ENCODE measurements at places on chromosomes 1 and 21. TPM values are rescaled to one million over a fixed set of nuclear protein-coding genes. Genes with fewer than 3 reads are reported as not detected.

SH3BGR gene
- total RNA-seq = 1.9 TPM

PTGER3 gene
- total RNA-seq = not detected

SLC6A9 gene
- total RNA-seq = 2.8 TPM

TIE1 gene
- total RNA-seq = 0.61 TPM

KCNK1 gene
- total RNA-seq = 10.0 TPM

LENEP gene
- total RNA-seq = 0.77 TPM

AMY1A gene
- not detected for total RNA-seq

CHI3L2 gene
- 2.7 TPM for total RNA-seq

NTNG1 gene
- not detected for total RNA-seq

MTMR11 gene
- 7.9 TPM for total RNA-seq

CFAP74 gene
- not detected for total RNA-seq

TAS1R1 gene
- total RNA-seq = not detected

FMO5 gene
- total RNA-seq = 0.61 TPM

RNU1-1 gene
- 1,202 TPM for total RNA-seq

SYCP1 gene
- not detected for total RNA-seq

All from activated T-helper 17 cell treated with anti-CD3 and anti-CD28 coated beads, Interleukin-2, amount 50 U/mL, for 72 hours (primary cell).